ENCODE measurements at places on chromosomes 2 and 18.

DNA sequence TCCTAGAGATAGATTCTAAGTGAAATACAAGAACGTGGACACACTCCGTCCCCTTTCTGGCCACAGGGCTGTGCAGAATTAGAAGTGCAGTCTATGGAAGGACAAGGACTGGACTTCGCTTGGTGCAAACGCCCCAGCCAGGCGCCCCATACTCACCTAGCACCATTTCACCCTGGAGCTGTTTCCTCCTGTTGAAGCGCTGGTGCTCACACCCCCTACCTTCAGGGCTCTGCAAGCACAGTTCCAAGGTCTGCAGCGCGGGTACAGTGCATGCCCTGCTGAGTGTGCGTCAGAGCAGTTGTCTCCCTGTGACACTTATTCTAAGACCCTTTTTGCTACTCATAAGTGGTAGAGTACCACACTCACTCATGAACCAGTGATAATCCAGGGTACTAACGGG is 3.0 kb downstream of the HPCAL1 start:
- no peak for DNase-seq

GRCh38 chr2:39593439-39594393 is 72.0 kb upstream of the TMEM178A start:
- DNase-seq: peak; percentile 85

DNA sequence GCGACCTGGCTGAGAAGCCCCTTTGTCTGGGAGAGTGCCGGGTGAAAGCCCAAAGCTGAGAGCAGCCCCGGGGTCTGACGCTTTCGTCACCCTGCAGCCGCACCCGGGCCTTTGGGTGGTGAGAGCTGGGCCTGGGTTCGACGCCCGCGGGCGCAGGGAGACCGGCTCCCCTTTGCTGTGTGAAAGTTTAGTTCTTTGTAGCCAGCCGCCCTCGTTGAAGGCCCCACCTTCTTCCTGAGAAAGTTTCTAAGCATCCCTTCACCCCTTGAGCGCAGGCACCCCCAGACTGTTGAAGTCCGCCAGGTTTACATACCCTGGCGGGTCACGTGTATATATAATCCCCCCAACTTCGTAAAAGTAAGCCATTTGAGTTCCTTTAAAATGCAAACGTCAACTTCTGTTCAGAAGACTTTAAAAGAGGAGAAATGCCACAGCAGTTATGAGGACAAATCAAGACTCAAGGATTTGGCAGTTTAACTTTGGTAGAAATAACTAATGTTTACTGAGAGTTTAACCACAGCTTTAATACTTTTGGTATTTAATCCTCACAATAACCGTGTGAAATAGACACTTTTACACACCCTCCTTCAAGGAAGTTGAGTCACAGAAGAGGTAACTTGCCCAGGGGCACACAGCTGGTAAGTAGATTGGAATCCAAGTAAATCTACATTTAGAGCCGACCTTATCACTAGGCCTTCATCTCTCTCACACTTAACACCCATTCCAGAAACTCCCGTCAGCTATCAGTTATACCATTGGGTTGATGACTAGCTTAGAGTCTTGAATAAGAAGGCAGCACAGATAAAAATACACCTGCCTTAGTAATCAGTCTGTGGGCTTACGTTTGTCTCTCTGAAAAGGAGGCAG is 1.1 kb upstream of the MBOAT2 start:
- DNase-seq: no peak

- no peak for DNase-seq
These were observed 599.2 kb downstream of the ADCYAP1 start for GRCh38 chr18:1503847-1504246.

- DNase-seq: no peak
These were observed 30.1 kb upstream of the ATL2 start for GRCh38 chr2:38407111-38407682.

DNA sequence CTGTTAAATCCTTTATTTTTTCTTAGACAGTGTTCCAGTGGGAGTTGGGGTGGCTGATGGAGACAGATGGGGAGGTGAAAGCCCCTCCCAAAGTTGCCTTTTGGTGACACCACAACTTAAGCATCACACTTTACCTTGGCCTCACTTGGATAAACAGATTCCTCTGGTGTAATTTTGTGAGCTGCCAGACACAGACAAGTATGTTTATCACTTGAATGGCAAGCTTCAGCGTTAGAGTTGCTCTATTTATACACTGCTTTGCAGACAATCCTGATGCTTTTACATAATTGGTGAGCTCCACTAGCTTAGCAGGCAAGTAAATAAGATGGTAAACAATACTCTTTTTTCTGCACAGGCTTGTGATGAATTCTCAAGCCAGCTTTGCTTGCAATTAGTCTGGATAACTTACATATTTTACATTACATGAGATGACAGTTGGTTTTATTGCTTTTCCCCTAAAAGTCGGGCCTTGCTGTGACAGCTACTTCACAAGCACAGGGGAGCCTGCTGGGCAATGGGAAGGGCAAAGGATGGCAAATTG is 226.2 kb downstream of the SLC8A1 start:
- DNase-seq: peak; percentile 38

GRCh38 chr2:82656420-82656819 is 1802.7 kb downstream of the SUCLG1 start:
- DNase-seq: no peak

DNA sequence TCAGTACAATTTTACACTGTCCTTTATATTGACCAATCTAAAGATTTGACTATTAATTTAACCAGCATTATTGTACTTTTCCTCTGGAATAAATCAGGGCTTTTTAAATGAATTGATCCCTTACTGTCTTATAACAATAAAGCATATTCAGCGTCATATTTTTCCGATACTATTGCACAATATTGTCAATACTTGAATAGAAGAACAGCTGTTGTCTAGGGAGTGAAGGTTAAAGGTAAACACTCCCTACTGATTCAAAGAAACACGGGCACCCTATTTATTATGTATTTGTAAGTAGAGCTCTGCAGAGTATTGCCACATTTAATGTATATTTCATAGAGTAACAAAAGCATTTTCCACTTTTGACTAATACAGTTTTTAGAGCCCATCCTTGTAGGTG is 134.4 kb downstream of the CAMKMT start:
- no peak for DNase-seq

GRCh38 chr2:160703648-160704585 is 210.3 kb upstream of the RBMS1 start:
- DNase-seq: peak; percentile 61

DNA sequence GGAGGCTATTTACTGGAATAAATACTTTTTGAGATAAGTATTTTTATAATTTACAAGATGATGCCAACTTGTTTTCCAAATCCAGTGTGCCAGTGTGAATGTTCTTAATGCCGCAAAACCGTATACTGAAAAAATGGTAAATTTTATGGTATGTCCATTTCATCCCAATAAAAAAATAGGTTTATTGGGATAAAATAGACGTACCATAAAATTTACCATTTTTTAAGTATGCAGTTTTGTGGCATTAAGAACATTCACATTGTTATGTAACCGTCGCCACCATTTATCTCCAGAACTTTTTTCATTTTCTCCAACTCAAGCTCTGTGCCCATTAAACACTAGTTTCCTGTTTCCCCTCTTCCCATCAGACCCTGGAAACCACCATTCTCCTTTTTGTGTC is 167.9 kb downstream of the PARD3B start:
- DNase-seq: no peak

DNA sequence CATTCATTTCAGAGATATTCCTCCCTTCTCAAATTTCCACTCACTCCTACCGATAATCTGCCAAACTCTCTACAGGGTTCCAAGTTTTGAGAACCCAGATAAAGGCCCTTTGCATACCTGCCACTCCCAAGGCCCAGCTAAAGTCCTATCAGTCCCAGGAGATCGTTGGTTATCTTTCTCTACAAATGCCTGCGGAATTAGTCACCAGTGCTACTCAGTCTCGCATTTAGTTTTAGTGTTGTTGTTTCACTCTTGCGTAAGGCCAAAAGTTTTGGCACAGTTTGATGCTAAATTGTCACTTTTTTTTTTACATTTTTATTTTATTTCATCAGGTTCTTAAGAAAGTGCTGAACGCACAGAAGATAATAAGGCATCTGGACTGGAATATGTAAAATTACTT is 29.2 kb upstream of the SETBP1 start:
- DNase-seq: peak; percentile 71

GRCh38 chr18:12597760-12598159 is 60.1 kb downstream of the SPIRE1 start:
- DNase-seq: peak; percentile 94

DNA sequence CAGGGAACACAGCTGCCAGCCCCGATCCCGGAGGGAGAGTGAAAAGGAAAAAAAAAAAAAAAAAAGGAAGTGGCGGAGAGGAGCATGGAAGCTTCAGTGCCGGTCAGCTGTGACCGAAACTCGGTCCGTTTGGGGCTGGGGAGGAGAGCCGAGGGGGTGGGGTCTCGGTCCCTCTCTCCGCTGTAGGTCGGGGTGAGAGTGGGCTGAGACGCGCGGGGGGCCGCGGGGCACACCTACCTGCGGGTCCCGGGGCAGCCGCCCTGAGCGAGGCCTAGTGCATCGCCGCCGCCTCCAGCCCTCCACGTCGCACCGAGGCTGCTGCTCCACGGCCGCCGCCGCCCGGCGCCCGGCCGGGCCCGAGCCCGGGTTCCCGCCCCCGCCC is 536 bp downstream of the VPS54 start:
- DNase-seq: peak; percentile 38

DNA sequence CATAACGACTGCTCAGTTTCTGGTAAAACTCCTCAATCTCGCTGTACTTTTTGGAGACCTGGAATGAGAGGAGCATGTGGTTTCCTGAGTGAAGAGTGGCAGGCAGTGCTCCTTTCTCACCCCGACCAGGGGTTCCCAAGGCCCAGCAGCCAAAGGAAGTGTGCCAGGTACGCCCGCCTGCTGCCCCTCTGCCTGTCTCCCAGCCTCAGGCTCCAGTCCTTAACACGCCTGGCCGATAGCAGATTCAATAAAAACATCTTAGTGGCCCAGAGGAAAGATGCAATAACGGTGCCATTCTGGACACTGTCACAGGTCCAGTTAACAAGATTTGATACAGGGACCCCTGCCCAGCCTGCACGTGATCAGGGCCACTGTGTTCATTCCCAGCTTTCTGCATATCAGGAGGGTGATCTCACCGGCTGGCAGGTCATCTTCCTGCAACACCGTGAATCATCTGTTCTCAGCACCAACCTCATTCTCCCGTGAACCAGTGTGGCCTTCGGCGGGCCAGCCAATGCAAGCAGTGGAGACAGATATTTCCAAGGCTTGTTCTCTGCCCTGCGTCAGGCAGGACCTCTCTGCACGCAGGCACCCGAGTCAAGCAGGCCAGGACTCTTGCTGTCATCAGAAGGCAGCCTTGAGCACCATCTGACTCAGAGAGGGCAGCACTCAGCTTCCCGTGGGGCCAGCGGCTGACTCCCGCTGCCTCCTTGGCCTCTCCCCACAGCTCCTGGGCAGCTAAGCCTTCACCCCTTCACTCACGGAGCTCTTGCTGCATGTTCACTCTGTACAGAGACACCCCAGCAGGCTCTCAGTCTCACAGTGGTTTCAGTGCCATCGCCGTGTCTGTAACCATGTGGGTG is 9.5 kb downstream of the HS1BP3 start:
- DNase-seq: peak; percentile 64

- DNase-seq: no peak
These were observed 67.1 kb upstream of the EPAS1 start for GRCh38 chr2:46230115-46230571.

DNA sequence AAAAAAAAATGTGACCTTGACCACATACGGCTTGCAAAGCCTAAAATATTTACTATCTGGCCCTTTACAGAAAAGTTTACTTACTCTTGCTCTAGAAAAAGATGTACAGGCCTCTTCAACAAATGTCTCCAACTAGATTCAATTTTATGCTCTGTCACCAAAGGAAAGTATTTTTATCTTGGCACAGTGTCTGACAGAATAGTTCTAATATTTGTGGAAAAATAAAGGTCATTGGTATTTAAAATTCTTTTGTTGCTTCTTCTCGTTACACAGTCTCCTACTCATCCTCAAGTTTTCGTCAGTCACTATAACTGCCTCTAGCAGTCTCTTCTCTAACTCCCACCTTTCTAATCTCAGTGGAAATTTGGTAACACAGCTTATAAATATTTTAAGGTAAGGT is 1.4 kb downstream of the RBKS start:
- peak; percentile 86 for DNase-seq

GRCh38 chr2:108616751-108617161 is 82.5 kb downstream of the LIMS1 start:
- DNase-seq: peak; percentile 23

DNA sequence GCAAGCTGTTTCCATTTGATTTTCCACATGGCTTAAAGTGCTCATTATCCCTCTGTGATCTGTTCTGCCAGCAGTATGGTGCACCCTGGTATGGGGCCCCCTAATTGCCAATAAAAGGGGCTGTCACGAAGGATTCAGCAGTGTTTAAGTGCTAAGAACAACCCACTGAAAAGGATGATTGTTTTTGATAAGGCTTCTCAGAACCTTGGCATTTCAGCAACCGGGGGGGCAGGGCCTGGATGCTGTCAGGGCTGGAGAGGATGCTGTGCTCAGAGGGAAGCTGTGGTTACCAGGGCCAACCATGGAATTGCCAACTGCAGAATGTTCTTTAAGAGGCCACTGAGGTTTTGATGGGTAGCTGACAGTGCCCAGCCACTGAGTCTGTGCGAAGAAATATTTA is 117.8 kb downstream of the CTIF start:
- peak; percentile 39 for DNase-seq

DNA sequence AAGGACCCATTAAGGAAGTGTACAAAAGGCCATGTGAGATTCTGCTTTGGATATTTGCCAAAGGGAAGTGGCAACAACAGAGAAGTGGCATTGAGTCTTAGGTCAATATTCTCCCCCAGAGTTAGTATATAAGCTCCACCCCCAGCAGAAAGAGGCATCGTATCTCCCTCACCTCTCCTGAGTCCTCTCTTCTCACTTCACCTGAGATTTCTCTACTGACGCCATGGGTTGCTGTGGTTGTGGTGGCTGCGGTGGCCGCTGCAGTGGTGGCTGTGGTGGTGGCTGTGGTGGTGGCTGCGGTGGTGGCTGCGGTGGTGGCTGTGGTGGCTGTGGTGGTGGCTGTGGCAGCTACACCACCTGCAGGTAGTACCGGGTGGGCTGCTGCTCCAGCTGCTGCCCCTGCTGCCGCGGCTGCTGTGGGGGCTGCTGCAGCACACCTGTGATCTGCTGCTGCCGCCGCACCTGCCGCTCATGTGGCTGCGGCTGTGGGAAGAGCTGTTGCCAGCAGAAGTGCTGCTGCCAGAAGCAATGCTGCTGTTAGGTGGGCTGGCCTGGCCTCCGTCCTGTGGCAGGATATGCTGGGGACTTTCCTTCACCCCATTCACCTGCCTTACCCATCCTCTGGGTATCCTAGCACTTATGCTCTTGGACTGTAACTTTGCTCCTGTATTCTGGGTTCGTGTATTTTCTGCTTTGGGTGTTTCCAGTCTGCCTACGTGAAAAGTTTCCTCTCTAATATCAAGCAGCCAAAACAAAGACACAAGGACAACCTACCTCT is 5.9 kb downstream of the SCYGR3 start:
- DNase-seq: no peak

GRCh38 chr2:207770602-207771404 is 1.1 kb upstream of the FZD5 start:
- DNase-seq: peak; percentile 40

- DNase-seq: no peak
These were observed 7.4 kb upstream of the ACYP2 start for GRCh38 chr2:54107903-54108615.

GRCh38 chr2:213246497-213247281 is 37.6 kb upstream of the SPAG16 start:
- peak; percentile 58 for DNase-seq
